Cerebellar nuclear complex (tissue), 1 donor: ENCODE measurements at places on chromosomes 6 and 20.

GRCh38 chr20:36975099-36975818 lies 23.8 kb upstream of the SAMHD1 start:
- DNase-seq = no peak

DNA sequence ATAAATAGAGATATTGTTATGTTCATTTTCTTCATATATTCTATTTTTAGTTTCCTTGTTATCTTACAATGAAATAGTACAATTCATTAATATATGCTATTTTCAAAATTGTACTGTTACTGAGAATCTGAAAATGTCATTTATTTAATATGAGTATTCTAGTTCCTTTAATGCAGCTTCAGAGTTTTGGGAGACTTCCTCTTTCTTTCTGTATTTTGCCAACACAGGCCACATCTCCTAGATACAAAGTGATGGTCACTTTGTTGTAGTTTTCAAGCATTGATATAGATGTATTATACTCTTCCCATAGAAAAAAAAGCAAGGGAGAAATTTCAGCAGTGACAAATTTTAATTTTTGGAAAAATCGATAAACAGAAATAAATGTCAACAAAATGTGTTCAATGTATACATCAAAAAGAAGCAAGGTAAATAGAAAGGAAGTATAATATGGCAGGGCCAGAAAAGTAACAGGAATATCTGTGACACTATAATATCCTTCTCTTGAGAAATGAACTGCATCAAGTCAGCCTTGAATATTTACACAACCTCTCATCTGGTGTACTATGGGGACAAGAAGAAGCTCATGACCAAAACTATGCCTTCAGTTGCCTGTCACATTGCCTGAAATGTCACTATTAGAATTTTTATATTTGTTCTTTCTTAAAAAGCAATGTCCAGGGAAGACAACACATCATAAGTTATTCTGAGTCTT lies 396.0 kb downstream of the TBC1D32 start:
- DNase-seq = no peak

DNA sequence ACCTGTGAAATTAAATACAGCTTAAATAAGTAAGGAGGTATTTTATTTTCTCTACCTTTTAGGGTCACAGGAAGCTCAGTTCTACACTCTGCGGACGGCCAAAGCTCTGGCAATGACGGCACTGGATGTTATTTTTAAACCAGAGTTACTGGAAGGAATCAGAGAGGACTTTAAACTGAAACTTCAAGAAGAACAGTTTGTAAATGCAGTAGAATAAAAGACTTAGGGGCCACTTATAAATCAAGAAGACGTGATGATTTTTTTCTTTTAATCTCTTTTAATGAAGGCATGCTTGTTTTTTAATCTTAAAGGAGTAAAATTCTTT lies 16.2 kb downstream of the PM20D2 start:
- DNase-seq = no peak

GRCh38 chr6:149235130-149235561 lies 82.4 kb upstream of the TAB2 start:
- DNase-seq = no peak

GRCh38 chr6:147467886-147468285 lies 40.6 kb upstream of the SAMD5 start:
- no peak for DNase-seq

DNA sequence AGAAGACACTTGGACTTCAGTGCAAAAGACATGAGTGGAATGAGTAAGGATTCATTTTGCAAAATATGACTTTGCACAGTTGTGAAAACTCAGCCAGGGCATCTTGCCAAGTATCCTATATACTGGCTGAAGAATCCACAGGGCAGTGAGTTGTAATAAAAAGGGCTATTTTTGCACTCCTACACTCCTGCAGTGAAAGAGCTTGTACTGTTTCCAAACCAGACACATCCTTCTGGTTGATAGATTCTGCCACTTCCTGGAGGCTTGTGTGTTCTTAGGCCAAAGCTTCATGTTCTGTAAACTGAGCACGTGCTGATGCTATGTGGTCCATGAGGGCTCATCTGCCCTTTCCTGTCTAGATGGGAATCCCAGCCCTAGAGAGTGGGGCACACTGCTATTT lies 34.9 kb downstream of the GMPR start:
- DNase-seq = no peak

DNA sequence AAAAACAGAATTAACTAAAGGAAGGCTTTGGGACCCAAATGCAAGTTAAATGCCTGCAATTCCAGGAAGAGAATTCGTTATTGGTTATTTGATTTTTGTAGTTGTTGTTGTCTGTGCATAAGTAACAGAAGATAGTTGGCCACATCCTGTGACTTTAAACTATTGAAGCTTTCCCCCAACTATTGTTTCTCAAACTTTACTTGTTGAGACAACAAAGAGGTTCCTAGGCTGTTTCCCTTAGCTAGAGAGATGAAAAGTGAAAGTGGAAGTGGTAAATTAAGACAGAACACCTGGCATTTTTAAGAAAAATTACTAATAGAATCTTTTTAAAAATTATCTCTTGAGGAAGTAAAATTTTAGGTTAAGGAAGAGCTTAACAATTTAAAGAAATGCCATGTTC lies 525.2 kb downstream of the PKHD1 start:
- no peak for DNase-seq

DNA sequence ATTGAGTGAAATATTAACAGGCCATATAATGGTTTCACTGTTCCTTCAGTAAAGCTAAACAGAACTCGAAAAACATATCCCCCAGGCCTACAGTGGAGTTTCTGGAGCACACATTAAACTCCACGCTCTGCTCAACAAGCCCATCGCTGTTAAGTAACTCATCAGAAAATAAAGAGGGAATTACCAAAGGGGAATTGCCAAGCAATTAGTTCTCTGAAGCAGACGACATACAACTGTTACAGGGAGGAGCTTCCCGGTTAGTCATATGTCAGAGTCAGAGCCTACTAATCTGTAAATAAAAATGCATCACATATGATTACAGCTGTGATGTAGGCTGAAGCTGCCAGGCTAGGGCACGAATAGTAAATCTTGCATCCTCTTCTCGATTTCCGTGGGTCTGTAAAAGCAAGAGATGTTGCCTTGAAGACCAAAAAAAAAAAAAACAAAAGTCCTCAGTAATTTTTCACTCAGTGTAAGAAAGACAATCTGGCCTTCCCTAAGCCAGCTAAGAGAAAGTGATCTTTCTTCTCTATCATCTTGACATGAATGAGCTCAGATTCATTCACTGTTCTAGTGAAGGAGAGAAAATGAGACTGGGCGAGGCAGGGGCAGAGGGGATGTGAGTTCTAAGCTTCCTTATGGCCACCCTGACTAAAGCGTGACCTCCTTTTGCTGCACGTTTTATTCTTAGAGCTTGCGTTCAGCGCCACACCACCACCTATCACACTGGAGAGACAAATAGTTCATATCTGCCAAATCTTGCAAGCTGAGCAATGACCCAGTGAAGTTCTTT lies 13.8 kb downstream of the ATXN1 start:
- no peak for DNase-seq

DNA sequence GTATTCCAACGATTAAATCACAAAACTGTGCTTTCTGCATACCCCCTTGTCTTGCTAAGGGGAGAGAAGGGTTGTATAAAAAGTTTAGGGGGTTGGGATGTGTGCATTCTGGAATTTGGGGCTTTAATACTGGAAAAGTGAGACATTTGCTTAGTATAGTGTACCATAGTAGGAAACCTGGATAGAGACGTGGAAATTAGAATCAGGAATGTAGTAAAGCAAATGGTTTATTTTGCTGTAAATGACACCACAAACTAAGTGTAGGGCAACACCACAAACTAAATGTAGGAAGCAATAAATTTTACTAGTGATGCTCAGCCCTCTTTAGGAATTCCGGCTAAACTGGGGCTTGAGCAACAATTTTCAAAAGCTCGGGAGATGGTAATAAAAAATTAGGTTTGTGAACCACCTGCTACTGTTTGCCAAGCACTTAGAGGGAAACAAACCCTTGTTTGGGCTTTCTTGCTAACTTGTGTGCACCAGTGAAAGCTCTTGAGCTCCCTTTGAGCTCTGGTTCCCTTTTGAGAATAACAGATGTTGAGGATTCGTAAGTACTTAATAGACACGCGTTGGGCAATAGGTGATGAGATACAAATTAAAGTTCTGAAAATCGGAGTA lies 13.8 kb downstream of the BRD2 start:
- DNase-seq = no peak

DNA sequence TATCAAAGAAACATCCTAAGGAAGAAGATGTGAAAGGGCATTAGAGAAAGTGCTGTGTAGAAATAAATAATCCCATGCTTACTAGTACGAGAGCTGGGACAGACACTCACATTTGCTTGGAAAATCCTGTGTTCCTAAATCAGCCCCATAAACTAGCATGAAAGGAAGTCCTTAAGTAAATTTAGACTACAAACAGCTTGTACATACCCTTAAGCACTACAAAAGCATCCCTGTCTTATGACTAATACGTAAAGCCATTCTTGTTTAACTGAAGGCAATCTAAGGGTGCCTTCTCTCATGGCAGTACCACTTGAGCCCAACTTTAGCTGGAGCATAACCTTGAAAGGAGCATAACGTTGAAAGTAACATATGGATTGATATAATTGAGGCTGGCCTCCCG lies 15.4 kb upstream of the FOXQ1 start:
- no peak for DNase-seq

DNA sequence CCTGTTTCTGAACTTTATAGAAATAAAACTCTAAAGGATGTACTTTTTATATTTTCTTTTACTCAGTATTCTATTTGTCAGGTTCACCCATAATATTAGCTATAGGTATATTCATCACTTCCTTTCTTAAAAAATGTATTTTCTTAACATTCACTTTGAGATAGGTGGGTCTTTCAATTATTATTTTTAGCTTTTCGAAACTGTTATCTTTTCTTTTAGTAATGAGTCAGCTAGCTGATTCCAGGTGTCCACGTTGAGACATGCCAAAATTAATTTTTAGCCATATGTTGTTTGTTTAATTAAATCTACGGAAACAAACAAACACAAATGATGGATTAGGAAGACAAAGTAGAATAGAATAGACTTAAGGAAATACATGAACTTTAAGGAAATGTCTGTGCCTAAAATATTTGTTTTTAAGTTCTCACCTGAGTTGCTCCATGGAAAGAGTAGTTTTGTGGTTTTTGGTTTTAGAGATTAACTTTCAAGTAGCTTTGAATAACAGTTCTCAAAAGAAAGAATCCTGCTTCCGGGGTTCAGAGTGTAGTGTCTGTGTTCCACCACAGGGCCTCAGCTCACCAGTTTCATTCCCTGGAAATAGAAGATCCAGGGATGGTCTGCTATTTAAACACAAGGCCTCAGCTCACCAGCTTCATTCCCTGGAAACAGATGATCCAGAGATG lies 435.0 kb downstream of the HAO1 start:
- DNase-seq = no peak

DNA sequence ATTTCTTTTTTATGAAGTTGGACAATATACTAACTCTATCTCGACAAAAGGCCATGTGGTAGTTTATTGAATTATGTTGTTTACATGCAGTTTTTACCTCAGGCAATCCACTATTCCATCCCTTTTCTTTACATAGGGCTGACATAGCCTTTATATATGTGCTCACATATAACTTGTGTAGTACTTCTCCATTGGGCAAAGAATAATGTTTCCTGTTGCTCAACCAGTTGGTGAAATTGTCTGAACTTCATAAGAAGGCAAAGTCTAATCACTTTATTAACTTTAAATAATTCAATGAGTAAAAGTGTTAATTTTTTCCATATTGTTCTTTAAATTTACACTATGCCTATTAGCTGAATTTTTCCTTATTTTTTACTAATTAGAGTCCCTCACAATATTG lies 1272.1 kb downstream of the EPHA7 start:
- DNase-seq = no peak

DNA sequence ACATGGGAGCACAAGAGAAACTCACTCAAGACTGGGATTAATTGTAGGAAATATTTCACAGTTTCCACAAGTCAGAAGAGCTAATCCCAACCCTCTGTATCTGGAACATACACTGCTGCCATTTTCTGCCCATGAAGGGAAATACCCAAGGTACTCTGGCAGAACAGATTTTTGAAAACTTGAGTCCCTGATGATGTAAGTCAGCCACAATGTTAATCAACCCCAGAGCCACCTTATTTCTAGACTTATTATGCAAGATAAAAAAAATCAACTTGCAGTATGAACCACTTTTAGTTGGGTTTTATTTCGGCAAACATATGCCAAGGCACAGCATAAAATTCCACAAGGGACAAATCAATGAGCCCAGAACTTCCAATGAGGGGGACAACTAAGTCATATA lies 141.5 kb downstream of the LY86 start:
- DNase-seq = no peak

DNA sequence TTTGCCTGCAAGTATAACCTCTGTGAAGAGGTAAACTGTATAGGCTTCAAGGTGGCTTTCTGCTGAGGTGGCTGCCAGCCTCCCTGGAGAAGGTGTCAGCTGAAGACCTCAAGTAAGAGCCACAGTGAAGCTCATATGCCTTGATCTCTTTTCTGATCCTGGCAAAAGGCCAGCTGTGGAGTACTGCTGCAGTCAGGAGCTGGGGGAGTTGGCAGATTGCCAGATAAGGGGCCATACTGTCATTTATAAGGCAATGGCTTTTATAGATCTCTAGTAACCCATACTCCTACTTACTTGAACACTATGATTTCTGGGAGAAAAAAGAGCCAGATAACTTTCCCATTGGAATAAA lies 8.8 kb upstream of the CEP85L start:
- no peak for DNase-seq

- DNase-seq = no peak
Measured at GRCh38 chr6:13072686-13073347, 255.5 kb downstream of the TBC1D7 start.

DNA sequence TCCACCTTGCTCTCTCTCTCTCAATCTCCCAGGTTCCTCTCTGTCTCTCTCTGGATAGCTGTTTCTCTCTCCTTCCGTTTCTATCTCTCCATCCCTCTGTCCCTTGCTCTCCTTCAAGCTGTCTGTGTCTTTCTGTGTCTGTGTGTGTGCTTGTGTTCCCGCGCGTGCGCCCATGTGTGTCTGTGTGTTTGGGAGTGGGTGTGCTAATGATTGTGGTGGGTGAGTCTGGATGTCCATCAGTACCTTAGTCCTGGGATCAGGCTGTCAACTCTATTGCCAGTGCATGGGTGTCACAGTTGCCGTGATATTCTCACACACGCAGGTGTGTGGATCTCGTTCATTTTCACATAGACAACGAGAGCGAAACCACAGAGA lies 1380.6 kb upstream of the DEFB115 start:
- no peak for DNase-seq

DNA sequence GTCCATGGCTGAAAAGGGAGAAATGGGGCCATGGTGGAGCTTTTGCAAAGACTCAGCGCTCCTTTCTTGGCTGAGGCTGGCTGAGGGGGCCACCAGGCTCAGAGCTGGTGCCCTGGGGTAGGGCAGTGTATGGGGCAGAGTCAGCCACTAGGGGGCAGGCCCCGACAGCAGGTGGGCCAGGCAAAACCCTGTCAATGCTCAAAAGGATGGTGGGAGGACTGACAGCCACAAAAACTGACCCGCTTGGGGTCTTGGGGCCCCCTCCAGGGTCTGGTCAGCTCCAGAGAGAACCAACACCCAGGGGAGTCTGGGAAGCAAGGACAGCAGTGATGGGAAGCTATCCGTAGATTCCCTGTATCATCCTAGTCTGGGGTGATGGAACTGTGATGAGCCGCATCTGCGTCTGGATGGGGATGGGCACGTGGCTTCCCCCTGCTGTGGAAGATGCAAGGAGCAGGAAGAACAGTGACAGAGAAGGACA lies 306.9 kb downstream of the DHX35 start:
- DNase-seq = no peak
